Left renal cortex interstitium (tissue), 4 donors: ENCODE measurements at places on chromosomes 13 and 19.

GRCh38 chr13:44017756-44018309 is 138.1 kb downstream of the LACC1 start:
- DNase-seq = no peak

GRCh38 chr13:86689911-86690310 is 890.7 kb upstream of the SLITRK6 start:
- DNase-seq = no peak

GRCh38 chr19:4619668-4620294 is 19.5 kb upstream of the TNFAIP8L1 start:
- no peak for DNase-seq

GRCh38 chr13:49347650-49348385 is 96.0 kb downstream of the CAB39L start:
- DNase-seq = no peak

GRCh38 chr19:41238244-41238643 is 19.2 kb downstream of the AXL start:
- no peak for DNase-seq

DNA sequence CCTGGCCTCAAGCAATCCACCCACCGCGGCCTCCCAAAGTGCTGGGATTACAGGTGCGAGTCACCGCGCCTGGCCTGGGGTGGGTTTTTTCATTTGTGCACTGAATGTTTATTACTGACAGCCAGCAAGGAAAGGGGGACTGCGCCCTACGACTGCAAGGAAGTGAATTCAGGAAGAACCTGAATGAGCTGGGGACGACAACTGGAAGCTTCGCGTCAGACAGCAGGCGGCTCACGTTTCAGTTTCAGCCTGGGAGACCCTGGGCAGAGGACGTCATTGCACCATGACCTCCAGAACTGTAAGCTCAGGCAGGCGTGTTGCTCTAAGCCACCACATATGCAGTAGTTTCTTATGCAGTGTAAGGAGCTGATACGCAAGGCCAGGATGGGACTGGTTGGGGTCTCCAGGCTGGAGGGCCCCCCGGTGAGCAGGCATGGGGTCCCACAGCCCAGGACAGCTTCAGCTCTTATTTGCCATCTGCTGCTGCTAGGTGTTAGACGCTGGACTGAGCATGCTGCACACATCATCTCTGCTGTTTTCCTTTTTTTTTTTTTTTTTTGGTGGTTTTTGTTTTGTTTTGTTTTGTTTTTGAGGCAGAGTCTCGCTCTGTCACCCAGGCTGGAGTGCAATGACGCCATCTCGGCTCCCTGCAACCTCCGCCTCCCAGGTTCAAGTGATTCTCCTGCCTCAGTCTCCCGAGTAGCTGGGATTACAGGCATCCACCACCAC is 66.6 kb downstream of the GADD45B start:
- no peak for DNase-seq

DNA sequence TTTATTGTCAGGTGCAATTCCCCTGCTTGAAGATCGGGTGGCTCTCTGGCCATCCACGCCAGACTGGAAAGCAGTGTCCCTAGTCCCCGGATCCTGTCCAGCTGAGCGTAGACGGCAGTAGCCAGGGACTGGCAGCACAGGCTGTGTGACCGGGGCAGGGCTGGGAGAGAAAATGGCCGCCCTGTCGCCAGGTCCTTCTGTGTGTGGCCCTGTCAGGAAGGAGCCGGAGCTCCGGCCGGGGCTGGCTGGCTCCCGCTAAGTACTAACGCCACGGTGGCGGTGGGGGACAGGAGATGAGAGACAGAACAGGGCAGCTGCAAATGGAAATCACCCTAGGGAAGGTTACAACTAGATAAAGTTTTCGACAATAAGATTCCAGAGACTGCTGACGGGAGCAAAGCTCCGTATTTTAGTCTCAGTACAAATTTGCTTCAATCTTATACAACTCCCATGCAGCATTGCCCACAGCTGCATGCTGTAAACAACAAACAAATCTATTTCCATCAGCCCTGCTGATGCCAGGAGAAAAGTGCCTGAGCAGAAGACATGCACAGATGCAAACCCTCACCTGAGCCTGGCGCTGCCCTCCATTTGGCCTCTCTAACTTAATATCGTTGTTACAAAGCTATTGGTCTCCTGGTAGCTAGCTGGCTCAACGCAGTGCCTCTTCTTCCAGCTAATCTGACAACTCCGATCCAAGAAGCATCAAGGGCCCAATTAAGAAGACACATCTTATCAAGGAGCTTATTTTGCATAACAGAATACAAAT is 253.0 kb downstream of the TSHZ3 start:
- no peak for DNase-seq

- DNase-seq = no peak
Measured at GRCh38 chr13:99185606-99186005, 15.0 kb upstream of the UBAC2 start.

DNA sequence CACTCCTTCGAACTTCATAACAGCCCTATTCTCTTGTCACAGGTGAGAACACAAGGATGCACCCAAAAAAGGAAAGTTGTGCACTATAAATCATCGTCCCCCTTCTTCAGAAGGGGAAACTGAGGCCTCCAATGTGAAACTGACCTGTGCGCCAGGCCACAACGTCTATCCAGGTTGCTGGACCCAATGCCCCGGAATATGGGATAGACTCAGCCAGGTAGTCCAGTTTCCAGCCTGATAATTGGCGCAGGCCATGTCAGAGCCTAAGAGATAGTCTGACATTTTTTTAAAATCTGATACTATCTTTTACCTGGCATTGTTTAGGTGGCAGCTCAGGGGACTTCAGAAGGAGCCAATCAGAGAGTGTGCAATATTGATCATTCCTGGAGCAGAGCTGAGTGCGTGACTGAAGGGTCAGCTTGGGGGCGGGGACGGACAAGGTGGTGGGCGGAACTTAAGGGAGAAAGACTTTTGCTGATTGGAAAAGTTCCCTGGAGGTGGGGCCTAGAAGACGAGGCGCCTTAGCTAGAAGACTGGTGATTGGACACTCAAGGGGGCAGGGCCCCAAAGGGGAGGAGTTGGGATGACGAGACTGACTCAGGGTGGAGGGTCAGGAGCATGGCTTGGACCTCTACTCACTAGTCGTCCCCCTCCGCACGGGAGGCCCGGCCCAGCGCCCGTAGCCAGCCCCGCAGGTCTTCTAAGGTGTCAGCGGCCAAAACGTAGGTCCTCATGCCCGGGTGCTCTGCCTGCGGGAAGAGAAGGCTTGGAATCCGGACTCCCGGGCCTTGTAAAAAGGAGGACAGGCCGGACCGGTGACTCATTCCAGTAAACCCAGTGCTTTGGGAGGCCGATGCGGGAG is 8.5 kb downstream of the PLEKHA4 start:
- DNase-seq = no peak

- no peak for DNase-seq
Measured at GRCh38 chr13:48876289-48876688, 99.4 kb upstream of the FNDC3A start.

DNA sequence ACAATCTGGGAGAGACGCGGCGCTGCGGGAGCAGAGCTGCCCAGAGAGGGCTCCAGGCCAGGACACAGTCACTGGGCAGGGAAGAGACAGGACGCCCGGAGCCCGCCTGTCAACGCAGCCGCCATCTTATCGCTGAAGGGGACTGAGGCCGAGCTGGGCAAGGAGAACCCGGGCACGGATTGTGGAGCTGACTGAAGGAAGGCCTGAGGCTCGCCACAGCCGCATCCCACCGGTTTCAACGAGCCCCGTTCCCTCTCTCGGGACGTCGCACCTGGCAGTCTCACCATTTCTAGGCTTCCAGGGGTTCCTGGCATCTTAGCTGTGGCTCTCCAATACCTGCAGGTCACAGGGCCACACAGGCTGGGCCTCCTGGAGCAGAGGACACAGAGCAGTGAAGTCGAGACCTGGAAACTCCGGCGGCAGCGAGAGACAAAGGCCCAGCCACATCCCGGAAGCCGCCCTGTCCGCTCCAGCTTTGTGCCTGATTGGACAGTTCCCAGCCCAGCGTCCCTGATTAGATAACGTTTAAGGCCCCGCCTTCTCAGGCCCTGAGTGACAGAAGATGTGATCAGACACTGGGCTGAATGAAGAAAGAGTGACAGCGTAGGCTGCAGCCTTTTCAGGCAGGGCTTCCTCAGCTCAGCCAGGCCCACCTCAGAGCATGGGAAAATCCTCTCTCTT is at the start of gene ZNF91:
Gene ZNF91 (minus strand): TSS at position 431 of the 681 bp plus-strand sequence. CDS start 117 bp downstream, at position 314.
- DNase-seq = peak; percentile 78

DNA sequence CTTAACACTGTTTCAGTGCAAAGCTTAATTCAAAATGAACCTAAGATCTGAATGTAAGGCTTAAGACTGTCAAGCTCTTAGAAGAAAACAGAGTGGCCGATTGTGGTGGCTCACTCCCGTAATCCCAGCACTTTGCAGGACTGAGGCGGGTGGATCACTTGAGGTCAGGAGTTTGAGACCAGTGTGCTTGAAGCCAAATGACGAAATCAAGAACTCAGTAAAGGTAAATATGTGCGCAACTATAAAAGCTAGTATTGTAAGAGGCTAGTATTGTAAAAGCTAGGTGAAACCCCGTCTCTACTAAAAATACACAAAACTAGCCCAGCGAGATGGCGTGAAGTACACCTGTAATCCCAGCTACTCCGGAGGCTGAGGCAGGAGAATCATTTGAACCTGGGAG is 12.7 kb downstream of the ATP4B start:
- no peak for DNase-seq

GRCh38 chr19:48872884-48873475 is 759 bp downstream of the PPP1R15A start:
- DNase-seq = peak; percentile 88

DNA sequence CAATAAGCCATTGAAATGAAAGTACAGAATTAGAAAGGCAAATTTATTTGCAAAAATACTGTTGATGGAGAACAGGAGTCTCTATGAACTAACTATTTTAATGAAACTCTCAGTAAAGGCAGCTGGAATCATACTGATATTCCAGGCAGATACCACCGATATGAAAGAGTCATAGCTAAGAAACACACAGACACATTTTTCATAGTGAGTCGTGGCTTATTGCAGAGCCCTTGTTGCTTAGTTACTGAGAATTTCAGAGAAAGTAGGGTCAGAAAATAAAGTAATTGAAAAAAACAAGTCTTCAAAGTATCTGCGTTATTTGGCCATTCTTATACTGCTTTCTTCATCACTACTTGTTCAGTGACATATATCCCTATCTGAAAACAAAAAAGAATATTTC is 1890.9 kb downstream of the PCDH9 start:
- DNase-seq = no peak

DNA sequence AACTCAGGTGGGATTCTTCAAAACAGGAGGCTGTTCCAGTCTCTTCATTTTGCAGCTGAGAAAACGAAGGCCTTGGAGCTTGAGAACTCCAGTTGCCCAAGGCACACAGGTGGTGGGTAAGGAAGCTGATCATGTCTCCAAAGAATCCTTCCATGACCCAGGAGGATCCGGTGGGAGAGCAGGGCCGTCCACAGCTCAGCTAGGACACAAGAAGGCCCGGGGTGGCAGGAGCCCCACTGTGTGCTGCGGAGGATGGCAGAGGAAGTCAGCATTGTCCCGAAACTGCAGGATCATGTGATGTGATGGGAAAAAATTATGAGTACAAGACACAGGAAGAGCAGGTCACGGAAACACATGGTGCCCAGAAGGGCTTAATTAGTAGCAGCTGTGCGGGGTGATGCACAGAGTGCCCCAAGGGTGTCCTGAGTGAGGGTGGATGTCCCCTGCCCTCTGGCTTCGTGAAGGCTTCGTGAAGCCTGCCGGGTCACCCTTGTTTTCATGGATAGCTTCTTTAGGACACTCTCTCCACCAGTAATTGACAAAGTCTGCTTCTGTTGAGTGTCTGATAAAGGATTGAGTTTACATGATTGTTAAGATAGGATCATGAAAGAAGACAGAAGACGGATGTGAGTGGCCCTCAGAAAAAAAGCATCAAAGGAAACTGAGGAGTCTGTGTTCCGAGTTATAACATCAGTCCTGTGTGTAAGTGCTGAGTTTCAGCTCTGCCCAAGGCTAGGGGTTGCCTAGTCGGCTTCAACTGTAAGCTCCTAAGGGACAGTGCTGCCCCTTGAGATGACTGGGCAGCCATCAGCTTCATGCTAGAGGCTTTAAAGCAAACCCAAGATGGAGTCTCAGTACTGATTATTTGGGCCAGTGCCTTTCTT is 33.8 kb upstream of the SACS start:
- DNase-seq = no peak

GRCh38 chr19:23698711-23699520 is 11.9 kb upstream of the ZNF675 start:
- DNase-seq = no peak

GRCh38 chr19:4491446-4491845 is 19.3 kb downstream of the HDGFL2 start:
- no peak for DNase-seq

DNA sequence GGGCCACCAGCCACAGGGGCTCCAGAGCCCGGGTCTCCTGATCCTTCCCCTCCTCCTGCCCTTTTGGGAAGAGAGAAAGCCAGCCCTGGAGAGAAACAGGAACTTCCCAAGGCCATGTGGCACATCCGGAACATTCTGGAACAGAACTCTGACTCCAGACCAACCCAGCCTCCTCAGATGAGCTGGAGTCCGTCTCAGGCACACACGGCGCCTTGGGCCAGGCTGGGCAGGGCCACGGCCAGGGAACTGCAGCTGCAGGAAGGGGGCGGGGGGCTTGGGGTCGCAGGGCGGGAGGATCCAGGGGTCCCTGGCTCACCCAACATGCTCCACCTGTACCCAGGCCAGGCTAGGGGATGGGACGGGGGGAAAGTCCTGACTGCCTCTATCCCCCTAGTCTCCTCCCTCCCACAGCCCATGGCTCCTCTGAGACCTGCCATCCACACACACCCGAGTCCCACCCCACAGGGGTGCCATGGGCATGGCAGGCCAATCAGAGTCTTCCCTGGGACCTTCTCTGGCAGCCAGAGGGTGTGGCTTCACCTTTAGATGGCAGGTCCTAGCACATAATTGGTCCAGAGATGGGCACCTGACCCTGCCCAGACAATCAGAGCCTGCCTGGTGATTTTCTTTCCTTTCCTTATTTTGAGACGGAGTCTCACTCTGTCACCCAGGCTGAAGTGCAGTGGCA is 22.9 kb downstream of the SBNO2 start:
- DNase-seq = no peak

- DNase-seq = no peak
Measured at GRCh38 chr19:48346191-48346590, 17.5 kb downstream of the TMEM143 start.

GRCh38 chr13:59166174-59166573 is 997.6 kb downstream of the DIAPH3 start:
- DNase-seq = no peak

DNA sequence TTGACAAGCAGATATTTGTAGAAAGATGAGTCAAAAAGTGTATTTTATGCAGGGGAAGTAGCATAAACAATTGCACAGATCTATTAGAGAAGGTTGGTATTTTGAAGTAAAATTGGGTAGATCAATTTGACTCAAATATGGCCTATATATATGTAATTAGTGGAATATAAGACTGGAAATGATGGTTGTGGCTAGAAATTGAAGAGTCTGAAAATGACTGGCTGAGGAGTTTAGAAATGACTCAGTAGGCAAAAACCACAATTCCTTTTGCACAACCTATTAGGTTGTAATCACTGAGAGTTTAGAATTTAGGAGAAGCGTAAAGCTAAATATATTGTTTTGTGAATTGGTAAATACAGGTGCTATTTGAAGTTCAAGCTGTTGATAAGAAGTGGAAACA is 622.6 kb upstream of the PCDH20 start:
- no peak for DNase-seq
